RWPE2 (cell line): ENCODE measurements at places on chromosomes 7 and 10.

DNA sequence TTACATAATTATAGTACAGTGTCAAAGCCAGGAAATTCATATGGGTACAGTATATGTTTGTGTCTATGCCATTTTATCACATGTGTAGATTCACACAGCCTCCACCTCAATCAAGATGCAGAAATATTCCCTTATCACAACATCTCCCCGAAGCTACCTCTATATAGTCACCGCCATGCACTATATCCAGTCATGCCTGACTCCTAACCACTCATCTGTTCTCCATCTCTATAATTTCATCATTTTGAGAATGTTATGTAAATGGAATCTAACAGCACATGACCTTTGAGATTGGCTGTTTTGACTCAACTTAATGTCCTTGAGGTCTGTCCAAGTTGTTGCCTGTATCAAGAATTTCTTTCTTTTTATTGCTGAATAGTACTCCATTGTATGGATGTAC is 22.3 kb upstream of the SLC25A13 start:
- no peak for DNase-seq

GRCh38 chr7:101620991-101621390 is 8.1 kb downstream of the MYL10 start:
- DNase-seq: no peak

GRCh38 chr7:66634816-66635215 is 6.1 kb downstream of the KCTD7 start:
- DNase-seq: no peak

GRCh38 chr10:59830601-59831259 is 75.6 kb downstream of the CCDC6 start:
- no peak for DNase-seq
